Stromal cell of bone marrow (primary cell): ENCODE measurements at places on chromosomes 1 and 21.
A peak's percentile ranks its signal among the peaks of the same experiment; 100 is the strongest.

GRCh38 chr1:10679496-10680220 lies 116.8 kb downstream of the CASZ1 start:
- no peak for DNase-seq

- no peak for DNase-seq
These were observed 9.8 kb downstream of the KIF17 start for GRCh38 chr1:20708057-20708456.

DNA sequence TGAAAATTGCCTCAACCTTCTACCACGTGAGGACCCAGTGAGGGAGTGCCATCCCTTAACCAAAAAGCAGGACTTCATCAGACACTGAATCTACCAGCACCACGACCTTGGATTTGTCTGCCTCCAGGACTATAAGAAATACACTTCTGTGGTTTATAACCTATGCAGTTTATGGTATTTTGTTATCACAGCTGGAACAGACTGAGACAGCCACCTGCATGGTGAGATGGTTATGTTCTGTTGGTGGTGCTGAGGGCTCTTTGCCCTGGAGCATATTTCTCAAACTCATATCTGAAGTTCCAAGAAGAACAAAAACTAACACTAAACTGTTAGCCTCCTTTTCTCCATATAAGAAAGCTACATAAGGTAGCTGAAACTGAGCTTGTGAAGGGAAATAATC lies 69.8 kb upstream of the RGS18 start:
- DNase-seq, result no peak

- no peak for DNase-seq
These were observed 85.5 kb downstream of the RIPK4 start for GRCh38 chr21:41681348-41681801.

- DNase-seq, result peak; percentile 24
These were observed 4.1 kb downstream of the LRRIQ3 start for GRCh38 chr1:74193908-74194307.

- no peak for DNase-seq
These were observed 1105.0 kb downstream of the PLA2G4A start for GRCh38 chr1:187933562-187934419.

DNA sequence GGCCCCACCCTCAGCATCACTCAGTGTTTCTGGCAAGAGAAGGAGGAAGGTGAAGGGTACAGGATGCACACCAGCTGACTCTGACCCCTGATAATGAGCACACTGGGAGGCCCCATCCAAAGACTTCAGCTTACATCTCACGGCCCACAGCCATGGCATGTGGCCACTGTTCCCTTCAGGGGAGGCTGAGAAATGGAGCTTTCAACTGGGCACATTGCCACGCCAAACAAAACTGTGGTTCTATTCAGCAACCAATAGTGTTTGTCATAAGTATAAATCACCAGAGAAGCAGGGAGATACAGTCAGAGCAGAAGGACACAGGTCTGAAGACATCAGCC lies 12.7 kb upstream of the TRAF3IP3 start:
- DNase-seq, result peak; percentile 96

DNA sequence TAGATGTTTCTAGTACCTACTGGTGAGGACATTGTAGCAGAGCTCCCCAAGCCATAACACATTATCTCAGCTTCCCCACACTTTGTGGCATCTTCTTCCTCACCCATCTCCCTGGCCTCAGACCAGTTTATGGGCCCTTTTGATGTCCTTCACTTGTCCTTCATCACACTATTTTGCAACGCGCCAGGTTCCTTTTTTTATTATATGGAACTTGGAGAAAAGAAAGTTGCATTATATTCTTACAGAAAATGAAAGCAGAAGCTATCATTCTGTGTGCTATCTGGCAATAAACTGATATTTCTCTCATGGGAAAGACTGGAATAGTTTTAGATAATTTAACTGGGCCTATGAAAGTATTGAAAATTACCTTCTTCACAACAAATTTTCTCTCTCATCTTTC lies 196.9 kb upstream of the ETV3 start:
- no peak for DNase-seq

GRCh38 chr21:37758982-37759381 lies 157.3 kb downstream of the KCNJ6 start:
- no peak for DNase-seq

DNA sequence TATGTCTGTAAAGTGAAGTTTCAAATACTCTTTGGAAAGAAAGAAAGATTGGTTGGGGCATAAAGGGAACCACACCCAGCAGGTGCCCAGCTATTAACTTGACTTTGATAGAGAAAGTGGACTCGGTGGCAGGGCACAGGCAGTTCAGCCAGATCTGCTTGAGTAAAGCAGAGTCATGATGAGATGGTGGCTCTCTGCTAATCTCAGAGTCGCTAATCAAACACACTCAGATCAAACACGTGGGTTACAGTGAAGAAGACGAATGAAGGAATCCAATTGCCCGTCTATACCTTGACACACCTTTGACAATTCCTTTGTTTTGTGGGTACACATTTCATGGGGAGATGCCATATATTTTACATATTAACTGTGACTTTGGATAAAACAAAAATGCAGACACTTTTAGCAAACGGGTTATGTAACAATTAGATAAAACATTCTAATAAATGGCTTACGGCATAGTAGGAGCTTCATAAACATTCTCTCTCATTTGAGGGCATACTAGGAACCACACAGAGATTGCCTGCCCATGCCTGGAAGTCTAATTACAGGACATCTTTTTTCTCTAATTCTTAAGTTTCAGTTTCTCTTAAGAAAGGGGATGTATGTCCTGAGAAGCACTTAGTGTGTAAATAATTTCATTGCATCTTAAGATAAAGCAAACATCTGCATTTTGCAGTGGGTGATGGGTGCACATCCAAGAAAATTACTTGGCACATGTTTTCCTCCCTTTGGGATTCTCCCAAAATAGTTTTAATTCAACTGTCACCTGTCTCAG lies 7.2 kb downstream of the CBR1 start:
- no peak for DNase-seq

DNA sequence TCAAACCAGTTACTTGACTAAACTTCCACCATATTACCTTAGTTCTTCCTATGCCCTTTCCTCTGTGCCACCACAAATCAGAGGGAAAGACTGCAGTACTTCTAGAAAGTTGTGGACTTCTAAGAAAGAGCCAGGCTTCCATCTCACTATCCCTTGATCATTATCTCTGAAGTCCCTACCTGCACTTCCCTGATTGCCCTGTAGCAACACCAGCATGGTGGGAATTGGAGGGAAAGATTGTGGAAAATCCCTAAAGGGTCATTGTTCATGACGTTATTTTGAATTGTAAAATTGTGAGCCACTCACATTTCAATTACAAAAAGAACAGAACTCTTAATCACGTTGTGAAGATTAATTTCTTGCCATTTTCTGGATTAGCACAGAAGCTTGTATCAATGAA lies 23.4 kb upstream of the KIAA1614 start:
- no peak for DNase-seq

- DNase-seq, result peak; percentile 92
These were observed 18.0 kb downstream of the KIAA2013 start for GRCh38 chr1:11908095-11908675.

- no peak for DNase-seq
These were observed 11.1 kb downstream of the ACOT11 start for GRCh38 chr1:54559111-54559548.

GRCh38 chr1:209403921-209404320 lies 179.6 kb upstream of the CAMK1G start:
- DNase-seq, result no peak

DNA sequence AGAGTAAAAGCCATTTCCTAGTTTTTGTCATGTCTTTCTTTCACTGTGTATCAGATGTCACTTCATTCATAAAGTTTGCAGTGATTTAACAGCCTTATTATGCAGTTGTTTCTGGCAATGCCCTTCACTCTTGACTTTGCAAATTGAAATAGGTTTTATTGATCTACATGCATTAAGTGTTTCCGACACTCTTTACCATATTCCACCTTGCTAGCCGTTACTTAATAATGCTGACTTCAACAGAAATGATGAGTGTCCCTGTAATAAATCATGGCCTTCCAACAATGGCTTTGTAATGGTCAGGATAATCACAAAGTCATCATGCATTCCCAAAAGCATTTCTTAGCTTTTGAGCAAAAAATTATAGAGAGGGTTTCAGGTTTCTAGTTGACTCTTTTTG lies 236.8 kb upstream of the FMN2 start:
- DNase-seq, result no peak

DNA sequence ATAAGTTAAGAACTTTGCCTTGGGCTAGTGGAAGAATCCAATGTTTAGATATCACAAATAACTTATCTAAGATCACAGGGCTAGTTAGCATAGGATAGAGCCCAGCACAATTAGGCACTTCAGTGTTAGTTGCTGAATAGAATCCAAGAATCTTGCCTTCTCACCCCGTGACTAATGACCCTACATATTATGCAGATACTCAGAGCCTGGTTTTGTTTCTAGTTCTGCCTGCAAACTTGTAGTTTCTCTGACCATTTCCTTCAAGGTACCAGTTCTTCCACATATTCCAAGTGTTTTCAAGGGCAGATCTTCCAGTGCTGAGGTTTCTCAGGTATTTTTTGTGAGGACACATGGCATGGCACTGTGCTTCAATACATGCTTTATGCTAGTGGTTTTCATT lies 239.3 kb downstream of the KCNK2 start:
- no peak for DNase-seq

DNA sequence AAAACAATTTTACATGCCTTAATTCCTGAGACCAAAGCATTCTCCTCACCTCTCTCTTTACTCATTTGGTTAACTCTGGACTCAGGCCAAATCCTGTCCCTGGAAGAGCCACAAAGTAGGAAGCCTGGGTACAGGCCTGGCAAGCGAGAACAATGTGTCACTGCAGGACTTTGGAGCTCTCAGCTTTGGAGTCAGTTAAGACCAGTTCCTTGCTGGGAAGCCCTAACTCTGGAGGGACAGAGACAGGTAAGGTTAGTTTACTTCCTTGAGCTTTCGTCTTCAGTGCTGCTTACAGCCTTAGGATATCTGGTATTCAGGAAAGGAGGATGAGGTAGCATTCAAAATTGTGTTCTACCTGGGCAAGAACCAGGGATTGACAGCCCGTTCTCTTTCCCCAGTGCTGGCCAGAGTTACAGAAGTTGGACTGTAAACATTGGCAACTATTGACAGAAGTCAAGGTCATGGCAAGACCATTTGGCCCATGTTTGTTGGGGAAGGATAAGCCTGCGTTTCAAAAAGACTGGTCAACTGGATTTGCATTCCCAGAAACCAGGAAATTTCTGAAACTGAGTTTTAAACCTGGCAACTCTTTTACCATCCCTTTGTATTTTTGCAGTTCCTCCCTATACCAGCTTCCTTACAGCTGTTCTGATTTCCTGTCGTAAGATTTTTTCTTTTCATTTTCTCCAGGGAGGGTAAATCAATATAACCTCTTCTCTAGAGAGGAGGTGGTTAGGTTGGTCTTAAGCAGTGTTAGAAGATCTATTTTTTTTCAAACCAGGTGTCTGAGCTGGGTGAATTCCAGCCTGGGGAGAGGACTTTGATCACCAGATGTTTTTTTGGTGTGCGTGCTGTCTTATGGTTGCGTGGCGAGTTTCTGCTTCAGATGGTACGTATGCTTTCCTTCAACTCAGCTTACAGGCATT lies at the start of gene C4BPB:
Gene C4BPB (plus strand): TSS at position 160 of the 926 bp plus-strand sequence. CDS start 672 bp downstream, at position 832.
- DNase-seq, result no peak

GRCh38 chr1:47703981-47704596 lies 266.2 kb downstream of the FOXD2 start:
- DNase-seq, result no peak

GRCh38 chr1:29754573-29755375 lies 518.5 kb downstream of the PTPRU start:
- no peak for DNase-seq

- no peak for DNase-seq
These were observed 10.1 kb upstream of the GPR153 start for GRCh38 chr1:6271006-6271405.
